ENCODE measurements at places on chromosomes 16 and 17.

DNA sequence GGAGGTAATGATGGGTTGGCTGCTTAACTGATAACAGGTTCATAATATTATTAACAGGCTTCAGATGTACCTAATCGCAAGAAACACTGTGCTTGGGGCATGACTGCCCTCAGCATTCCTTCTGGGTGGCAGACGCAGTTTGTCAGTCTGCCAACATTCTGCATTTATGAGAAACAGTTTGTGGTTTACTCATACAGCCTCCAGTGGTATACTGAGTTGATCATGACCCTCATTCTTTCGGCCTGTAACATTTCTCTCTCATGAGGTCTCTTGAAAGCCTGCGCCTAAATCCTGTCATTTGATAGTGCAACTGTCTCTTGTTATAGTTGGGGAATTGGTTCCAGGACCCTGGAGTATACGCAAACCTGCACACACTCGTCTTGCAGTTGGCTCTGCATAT is 4.9 kb upstream of the RUSF1 start:
- DNase-seq, result no peak

DNA sequence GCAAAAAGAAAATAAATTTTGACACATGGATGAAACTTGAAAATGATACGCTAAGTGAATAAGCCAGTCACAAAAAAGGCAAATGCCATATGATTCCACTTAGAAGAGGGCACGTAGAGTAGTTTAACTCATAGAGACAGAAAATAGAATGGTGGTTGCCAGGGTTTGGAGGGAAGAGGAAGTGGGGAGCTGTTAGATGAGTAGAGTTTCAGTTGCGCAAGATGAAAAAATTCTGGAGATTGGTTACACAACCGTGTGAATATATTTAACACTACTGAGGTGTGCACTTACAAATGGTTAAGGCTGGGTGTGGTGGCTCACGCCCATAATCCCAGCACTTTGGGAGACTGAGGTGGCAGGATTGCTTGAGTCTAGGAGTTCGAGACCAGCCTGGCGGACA is 93.4 kb upstream of the TMEM132E start:
- DNase-seq, result no peak

DNA sequence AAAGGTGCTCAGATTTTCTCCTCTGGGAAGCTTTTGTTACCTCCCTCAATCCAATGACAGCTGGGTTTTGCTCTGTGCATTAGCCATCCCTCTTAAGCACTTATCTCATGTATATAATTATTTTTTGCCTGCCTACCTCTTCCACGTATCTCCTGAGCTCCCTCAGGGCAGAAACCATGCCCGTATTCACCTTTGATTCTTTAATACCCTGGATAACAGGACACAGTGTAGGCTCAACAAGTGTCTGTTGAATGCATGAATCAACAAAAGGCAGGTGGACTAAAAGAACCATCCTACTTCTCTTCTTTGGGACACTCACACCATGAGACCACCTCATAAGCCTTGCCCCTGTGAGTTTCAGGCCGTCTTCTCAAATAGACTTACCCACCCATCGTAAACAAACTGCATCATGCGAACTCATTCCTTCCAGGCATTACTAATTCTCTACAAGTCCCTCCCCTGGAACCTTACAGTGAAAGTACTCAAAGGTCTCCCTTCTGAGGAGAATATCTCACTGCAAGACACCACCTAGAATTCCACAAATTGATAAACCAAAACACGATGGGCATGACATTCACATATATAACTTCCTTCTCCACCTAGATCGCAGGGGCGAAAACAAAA is 3.2 kb downstream of the ARHGAP17 start:
- no peak for DNase-seq

GRCh38 chr17:34401165-34401564 is 38.1 kb upstream of the CCL1 start:
- DNase-seq, result no peak

- DNase-seq, result no peak
These were observed 102.4 kb downstream of the ABCC12 start for GRCh38 chr16:48053418-48053745.

DNA sequence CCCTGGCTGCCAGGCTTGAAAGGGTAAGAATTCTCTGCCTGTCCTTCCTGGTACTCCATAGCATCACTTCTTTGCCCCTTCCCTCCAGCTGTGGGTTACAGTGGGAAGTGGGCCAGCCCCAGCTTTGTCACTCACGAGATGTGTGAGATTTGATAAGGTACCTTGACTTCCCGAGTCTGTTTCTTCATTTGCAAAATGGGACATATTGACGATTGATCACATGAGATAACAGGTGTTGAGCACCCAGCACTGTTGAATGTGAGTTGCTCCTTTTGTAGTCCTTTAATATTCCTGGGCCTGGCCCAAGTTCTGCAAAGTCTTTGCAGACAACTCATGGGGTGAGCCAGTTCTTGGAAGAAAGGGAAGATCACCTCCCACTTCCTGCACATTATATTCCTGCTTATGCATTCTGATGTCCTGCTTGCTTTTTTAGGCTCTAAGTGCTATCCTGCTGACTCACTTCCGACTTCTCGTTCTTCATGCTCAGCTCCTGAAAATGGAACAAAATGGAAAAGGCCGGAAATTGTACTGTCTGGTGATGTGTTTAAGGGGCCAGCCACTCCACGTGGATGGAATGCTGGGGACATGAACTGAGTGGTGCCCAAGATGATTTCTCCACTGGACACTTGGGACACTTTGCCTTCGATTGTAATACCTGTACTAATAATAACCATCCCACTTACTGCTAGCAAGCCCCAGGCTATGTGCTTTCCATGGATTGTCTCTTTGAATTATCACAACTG is 8.3 kb upstream of the NLK start:
- DNase-seq, result no peak
